A673 (cell line): ENCODE measurements at places on chromosomes 16 and 17. TPM values are rescaled to one million over a fixed set of nuclear protein-coding genes. Genes with fewer than 3 reads are reported as not detected.

KCNG4 gene
- total RNA-seq = not detected in 2 replicates

DHRS7C gene
- total RNA-seq = not detected in 2 replicates

GRCh38 chr17:75124041-75124818 is 7.3 kb downstream of the NT5C start:
- H3K27ac ChIP-seq = no peak overlapping the region
- no peak overlapping the region for H3K4me3 ChIP-seq
- H3K36me3 ChIP-seq = no peaks in the 10 kb centered on the region
- DNase-seq = no peak

DNA sequence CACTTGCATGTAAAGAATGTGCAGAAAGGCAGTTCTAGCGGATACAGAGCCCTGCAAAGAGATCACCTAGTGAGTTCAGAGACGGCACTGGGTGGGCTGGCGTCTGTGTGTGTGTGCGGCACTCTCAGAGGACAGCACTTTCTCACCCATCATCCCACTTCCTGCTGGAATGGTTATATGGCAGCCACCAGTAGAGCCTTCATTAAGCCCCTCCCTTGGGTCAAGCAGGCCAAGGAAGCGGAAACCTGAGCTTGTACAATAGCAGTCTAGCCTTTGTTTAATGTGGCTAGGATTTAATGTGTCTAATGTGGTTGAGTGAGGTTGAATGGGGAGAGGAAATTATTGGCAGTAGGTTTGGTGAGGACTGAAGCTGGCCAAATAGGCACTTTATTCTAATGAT is 88.3 kb upstream of the ELAC2 start:
- H3K27ac ChIP-seq = no peak overlapping the region
- H3K27me3 ChIP-seq = no peaks in the 10 kb centered on the region
- no peaks in the 10 kb centered on the region for H3K4me1 ChIP-seq

DNA sequence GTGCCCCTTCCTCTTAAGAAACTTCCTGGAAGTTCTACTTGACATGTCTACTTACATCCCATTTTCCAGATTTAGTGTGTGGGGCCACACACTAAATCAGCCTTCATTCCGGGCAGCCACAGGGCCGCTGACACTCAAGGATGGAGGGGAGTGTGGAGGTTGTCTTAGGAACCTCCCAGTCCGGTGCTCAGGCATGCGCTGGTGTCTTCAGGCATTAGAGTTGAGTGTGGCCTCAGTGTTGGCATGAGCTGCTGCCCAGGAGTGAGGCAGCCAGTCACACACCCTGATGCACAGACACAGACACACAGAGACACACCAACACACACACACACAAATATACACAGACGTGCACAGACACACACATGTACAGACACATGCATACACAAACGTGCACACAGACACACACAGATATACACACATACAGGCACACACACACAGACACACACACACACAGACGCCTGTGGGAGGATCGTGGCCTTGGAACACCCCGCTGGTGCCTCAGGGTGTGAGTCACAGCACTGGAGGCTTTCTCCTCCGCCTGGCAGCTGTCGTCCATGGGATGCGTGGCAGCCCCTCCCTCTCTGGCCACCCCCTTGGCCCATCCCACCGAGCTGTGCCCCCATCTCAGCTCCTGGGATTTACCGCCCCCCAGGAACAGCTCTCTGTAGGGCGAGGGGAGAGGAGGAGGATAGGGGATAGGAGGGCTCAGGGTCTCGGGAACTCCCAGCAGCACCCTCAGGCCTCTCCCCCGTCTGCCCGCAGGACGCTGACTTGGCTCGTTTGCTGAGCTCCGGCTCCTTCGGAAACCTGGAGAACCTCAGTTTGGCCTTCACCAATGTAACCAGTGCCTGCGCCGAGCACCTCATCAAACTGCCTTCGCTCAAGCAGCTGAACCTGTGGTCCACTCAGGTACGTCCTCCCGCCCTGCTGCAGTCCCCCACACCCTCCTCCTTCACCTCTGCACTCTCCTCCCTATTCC is 75.6 kb upstream of the PLCG2 start:
- H3K27me3 ChIP-seq = no peaks in the 10 kb centered on the region
- H3K27ac ChIP-seq = no peak overlapping the region
- no peak overlapping the region for H3K4me3 ChIP-seq
- peak; percentile 54 for DNase-seq

DNA sequence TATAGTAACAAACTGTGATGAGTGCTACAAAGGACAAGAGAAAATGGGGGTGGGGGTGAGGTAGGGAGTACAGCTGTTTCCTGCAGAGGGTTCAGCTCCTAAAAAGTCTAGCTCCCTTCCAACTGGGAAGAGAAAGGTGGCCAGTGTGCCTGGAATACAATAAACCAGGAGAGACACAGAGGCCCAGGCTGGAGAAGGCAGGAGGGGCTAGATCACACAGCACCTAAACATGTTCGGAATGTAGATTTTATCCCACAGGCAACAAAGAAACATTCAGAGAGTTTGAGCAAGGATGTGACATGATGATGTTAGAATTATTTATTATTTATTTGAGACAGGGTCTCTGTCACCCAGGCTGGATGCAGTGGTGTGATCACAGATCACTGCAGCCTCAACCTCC is 10.2 kb downstream of the TEX2 start:
- H3K27me3 ChIP-seq = no peaks in the 10 kb centered on the region
- no peak overlapping the region for H3K27ac ChIP-seq
- H3K36me3 ChIP-seq = no peaks in the 10 kb centered on the region

- H3K27ac ChIP-seq = no peak overlapping the region
- peaks cover 43% of the 10 kb centered on the region for H3K27me3 ChIP-seq
- peak; percentile 50 for DNase-seq
- no peaks in the 10 kb centered on the region for H3K36me3 ChIP-seq
- no peak overlapping the region for H3K4me3 ChIP-seq
Measured at GRCh38 chr16:56013962-56014552, 138.9 kb upstream of the CES5A start.

DNA sequence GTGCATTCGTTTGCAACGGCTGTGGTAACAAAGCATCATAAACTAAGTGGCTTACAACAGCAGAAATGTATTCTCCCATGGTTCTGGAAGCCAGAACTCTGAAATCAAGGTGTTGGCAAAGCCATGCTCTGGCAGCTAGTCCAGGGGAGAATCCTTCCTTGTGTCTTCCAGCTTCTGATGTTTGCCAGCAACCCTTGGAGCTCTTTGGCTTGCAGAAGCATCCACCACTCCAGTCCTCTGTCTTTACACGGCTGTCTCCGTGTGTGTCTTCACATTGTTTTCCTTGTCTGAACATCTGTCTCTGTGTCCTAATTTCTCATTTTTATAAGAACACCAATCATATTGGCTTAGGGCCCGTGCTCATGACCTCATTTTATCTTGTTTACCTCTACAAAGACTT is 265.3 kb upstream of the HSBP1 start:
- H3K36me3 ChIP-seq = no peaks in the 10 kb centered on the region
- H3K27ac ChIP-seq = no peak overlapping the region
- DNase-seq = no peak
- no peak overlapping the region for H3K4me3 ChIP-seq
- no peaks in the 10 kb centered on the region for H3K27me3 ChIP-seq

- no peak overlapping the region for H3K27ac ChIP-seq
- H3K4me1 ChIP-seq = no peaks in the 10 kb centered on the region
- H3K4me3 ChIP-seq = no peak overlapping the region
- H3K36me3 ChIP-seq = no peaks in the 10 kb centered on the region
Measured at GRCh38 chr16:88047462-88047861, 96.2 kb downstream of the BANP start.

DNA sequence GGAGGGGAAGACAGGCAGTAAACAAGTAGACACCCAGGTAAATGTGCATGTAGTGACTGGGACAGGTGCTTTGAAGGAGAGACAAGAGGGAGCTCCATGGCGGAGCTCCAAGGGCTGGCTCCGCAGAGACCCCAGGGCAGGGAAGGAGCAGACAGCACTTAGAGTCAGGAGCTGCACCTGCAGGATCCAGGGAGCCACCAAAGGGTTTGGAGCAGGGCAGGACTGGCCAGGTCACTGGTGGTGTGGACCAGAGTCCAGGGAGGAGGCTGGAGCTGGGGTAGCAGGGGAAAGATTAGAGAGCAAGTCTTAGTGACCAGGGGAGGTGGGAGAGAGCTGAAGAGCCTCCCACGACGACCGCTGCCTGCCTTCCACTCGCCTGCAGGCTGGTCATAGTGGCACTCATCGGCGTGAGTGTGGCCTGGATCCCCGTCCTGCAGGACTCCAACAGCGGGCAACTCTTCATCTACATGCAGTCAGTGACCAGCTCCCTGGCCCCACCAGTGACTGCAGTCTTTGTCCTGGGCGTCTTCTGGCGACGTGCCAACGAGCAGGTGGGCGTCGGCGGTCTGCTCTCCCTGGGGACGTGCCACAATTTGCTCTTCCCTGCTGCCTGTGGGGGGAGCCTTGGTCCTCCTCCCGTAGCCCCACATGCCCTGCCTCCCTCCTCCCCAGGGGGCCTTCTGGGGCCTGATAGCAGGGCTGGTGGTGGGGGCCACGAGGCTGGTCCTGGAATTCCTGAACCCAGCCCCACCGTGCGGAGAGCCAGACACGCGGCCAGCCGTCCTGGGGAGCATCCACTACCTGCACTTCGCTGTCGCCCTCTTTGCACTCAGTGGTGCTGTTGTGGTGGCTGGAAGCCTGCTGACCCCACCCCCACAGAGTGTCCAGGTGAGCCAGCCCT is 14.7 kb upstream of the FAM83G start:
- H3K4me1 ChIP-seq = no peaks in the 10 kb centered on the region
- H3K27ac ChIP-seq = no peak overlapping the region
- no peaks in the 10 kb centered on the region for H3K36me3 ChIP-seq
- DNase-seq = peak; percentile 22
- H3K27me3 ChIP-seq = no peaks in the 10 kb centered on the region

DNA sequence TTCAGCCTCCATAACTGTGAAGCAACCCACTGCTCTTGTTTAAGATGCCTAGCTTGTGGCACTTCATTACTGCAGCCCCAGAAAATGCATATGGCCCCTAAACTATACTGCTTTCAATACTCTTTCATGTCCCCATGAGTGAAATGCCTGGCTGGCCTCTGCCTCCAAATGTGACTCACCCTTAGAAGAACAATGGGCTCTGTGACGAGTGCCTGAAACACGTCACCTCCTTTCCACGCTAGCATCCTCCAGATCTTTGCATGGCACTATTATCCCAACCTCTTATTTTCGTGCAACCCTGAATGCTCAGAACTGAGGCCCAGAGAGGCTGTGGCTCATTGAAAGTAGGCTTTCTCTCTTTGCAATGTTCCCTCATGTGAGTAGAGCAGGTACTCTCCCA is 233.1 kb downstream of the CBLN1 start:
- DNase-seq = no peak
- H3K4me1 ChIP-seq = no peaks in the 10 kb centered on the region
- H3K27me3 ChIP-seq = peaks cover 4% of the 10 kb centered on the region
- no peak overlapping the region for H3K27ac ChIP-seq

DNA sequence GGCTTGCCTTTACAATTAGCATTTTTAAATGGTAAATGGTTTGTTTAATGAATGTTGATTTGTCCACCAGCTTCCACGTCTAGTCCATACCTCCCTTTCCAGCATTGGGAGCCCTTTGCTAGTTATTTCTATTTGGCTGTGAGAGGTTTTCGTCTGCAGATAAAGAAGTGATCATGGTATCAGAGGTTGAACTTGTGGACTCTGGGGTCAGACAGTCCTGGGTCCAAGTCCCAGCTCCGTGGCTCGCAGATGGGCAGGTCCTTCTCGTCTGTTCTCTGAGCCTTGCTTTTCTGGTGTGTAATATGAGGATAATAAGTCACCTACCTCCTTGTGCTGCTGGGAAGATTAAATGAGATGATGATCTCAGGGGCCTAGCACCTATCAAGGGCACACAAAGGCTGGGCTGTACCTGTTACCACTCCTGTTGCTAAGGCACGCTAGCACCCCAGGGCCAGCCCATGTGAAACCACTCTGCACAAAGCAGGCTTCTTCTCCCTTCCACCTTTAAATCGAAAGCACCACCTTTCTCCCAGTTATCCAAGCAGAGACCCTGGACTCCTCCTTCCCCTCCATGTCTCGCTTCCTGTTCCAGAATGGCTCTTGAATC is 103.9 kb downstream of the GNAO1 start:
- no peak for DNase-seq
- H3K4me1 ChIP-seq = no peaks in the 10 kb centered on the region
- no peaks in the 10 kb centered on the region for H3K27me3 ChIP-seq

DNA sequence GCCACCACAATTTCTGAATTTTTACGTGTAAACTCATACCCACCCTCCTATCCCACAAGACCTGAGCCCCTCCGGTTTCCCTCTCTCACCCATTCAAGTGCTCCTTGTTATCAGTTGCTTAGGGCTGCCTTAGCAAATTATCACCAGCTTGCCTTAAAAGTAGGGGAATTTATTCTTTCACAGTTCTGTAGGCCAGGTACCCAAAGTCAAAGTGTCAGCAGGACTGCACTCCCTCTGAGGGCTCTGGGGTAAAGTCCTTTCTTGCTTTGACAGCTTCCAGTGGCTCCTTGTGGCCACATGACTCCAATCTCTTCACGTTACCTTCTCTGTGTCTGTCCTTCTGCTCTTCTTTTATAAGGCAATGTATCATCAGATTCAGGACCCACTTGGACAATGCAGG is 7.9 kb upstream of the TMEM220 start:
- no peaks in the 10 kb centered on the region for H3K4me1 ChIP-seq
- DNase-seq = no peak
- H3K27ac ChIP-seq = no peak overlapping the region
- H3K36me3 ChIP-seq = no peaks in the 10 kb centered on the region
- peaks cover 8% of the 10 kb centered on the region for H3K27me3 ChIP-seq

DNA sequence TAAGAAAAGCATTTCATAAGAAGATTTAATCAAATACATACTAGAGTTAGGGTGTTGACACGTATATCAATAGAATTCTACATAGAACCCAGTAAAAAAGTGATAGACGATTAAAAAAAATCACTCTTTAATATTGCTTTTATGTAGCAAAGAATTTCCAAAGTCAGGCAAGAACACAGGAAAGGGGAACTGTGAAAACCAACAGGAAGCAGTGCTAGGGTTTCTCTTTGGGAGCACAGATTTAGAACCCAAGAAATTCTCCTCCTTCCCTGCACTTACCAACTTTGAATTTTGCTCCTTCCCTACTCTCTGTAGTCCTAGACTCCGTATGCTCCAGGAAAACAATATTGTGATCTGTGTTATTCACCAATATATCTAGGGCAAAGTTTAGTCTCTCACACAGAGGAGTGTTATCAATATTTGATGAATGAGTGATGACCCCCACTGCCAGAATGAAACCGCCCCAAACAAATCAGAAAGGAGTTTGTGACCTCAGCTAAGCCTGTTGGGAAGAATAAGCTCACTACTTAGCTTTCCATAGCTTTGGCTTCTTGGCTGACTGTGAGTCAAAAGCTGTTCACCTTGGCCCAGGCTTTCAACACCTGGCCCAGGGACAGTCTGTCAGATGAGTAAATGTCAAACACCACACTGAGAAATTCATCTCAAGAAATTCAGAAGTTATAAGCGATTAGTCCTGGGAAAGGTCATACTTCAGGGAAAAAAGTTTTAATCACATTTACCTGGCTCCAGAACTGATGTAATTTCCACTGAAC is 8.6 kb downstream of the RFWD3 start:
- H3K27ac ChIP-seq = no peak overlapping the region
- DNase-seq = no peak
- peaks cover 93% of the 10 kb centered on the region for H3K36me3 ChIP-seq
- no peaks in the 10 kb centered on the region for H3K27me3 ChIP-seq
- no peak overlapping the region for H3K4me3 ChIP-seq

- no peaks in the 10 kb centered on the region for H3K4me1 ChIP-seq
- H3K36me3 ChIP-seq = peaks cover 16% of the 10 kb centered on the region
- no peak overlapping the region for H3K4me3 ChIP-seq
- no peak for DNase-seq
Measured at GRCh38 chr17:27624539-27624938, 6.4 kb upstream of the LGALS9 start.
